Astrocyte (in vitro differentiated cells and primary cell): ENCODE measurements at places on chromosomes 4 and X.
A peak's percentile ranks its signal among the peaks of the same experiment; 100 is the strongest.

DNA sequence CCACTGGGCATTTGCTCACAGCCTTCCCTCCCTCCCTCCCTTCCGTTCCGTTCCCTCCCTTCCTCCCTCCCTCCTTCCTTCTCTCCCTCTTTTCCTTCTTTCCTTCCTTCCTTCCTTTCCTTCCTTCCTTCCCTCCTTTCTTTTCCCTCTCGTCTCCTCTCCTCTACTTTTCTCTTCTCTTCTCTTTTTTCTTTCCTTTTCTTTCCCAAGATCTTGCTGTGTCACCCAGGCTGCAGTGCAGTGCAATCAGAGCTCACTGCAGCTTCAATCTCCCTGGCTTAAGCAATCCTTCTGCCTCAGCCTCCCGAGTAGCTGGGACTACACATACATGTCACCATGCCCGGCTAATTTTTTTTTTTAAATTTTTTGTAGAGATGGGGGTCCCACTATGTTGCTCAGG lies 26.7 kb upstream of the ING2 start:
- DNase-seq, result no peak

- DNase-seq, result peak; percentile 77
These were observed 146.8 kb upstream of the IL1RAPL2 start for GRCh38 chrX:104419211-104419610.

DNA sequence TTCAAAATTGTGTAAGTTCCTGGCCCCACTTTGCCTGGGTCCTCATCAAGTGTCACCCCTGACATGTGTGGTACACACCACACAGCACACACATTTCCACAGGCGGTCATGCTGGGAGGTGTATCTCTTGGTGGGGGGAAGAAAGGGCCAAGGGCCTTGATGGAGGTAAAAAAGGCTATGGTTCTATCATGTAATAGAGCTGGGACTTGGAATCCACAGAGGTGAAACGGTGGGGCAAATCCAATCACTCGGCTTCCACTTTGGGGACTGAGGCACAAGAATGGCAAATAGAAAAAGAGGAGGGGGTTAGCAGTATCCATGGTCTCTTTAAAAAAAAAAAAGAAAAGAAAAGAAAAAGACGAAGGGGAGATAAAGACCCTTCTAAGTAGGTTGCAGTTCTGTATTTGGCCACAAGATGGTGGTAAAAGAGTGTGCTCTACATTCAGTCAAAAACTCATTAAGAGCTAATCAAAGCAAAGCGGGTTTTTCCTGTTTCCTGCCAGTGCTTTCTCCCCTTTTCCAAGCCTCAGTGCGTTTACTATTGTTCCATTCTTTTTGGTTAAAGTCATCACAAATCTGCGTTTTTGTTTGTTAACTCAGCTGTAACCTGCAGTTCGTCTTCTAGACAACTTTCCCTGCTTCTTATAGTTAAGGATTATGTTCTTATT lies 37.0 kb upstream of the ATP6AP2 start:
- DNase-seq, result peak; percentile 39

GRCh38 chr4:69092980-69093568 lies 3.2 kb upstream of the UGT2B7 start:
- no peak for DNase-seq

- no peak for DNase-seq
These were observed 170.4 kb downstream of the SMIM20 start for GRCh38 chr4:26084414-26084813.

GRCh38 chrX:15465896-15466651 lies 27.1 kb downstream of the PIR start:
- DNase-seq, result no peak

DNA sequence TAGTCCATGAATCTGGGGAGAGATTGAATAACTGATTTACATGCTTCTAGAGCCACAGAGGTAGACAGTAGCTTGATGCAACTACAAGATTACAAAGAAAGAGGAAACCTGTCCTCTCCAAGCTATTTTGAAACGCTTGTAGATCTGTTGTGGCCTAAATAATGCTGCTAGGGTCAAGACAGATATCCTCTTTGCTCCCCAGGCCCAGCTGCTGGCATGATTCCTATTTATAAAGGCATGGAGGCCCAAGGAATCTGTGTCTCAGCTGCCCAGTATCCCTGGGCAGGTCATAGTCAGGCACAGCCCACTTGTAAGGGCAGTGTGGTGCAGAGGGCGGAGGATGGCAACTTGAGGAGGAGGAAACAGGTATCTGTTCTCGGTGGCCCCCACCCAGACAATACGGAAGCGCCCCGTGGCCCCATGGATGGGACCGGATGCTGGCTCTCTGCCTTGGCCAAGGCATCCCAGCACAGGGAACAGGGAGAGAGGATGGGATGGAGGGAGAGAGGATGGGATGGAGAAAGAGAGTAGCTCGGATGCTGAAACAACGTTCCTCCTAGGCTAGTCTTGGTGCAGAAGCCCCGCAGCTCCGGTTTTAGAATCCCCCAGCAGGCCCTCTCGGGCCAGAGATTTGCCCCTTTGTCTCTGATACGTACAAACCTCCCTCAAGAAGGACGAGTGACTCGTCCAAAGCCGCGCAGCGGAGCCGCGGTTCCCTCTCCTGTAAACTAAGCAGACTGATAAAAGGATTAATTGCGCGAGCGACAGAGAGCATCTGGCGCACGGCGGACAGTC lies 767 bp upstream of the SMIM20 start:
- DNase-seq, result no peak

GRCh38 chrX:14386981-14387380 lies 142.4 kb upstream of the GLRA2 start:
- DNase-seq, result no peak

DNA sequence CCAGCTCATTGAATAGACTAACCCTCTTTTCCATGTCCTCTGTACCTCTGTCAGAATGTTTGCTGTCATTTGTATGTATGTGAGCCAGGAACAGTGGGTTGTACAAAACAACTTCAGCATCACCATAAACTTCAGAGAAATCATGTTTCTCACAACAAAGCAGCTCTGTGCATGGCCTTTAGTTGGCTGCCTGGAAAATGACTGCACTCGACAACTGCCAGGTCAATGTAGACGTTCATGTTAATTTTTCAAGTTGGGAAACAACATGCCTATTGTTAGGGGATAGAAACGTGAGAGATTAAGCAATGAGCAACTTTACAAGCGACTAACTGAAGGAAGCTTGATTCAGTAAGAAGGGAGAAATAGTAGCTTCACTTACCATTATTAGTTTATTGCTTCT lies 17.9 kb upstream of the CXCL11 start:
- DNase-seq, result no peak

GRCh38 chr4:47210828-47211227 lies 179.5 kb downstream of the GABRB1 start:
- no peak for DNase-seq

- DNase-seq, result no peak
These were observed 1677.3 kb upstream of the TENM3 start for GRCh38 chr4:180565856-180566431.

DNA sequence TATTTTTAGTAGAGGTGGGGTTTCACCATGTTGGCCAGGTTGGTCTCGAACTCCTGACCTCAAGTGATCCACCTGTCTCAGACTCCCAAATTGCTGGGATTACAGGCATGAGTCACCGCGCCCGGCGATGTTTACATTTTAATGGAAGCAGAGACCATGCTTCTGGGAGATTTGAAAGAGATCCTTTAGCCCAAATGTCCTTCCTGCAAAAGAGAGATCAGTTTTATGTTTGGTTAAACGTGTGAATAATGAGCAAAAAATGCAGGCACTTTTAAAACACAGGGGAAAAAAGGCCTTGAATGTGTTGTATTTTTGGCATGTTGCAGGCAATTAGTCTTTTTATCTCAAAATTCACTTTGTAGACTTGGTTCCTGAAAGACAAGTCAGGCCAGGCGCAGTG lies 95.8 kb upstream of the ELOVL6 start:
- DNase-seq, result peak; percentile 77

GRCh38 chr4:104942990-104943743 lies 203.5 kb upstream of the TET2 start:
- peak; percentile 46 for DNase-seq

DNA sequence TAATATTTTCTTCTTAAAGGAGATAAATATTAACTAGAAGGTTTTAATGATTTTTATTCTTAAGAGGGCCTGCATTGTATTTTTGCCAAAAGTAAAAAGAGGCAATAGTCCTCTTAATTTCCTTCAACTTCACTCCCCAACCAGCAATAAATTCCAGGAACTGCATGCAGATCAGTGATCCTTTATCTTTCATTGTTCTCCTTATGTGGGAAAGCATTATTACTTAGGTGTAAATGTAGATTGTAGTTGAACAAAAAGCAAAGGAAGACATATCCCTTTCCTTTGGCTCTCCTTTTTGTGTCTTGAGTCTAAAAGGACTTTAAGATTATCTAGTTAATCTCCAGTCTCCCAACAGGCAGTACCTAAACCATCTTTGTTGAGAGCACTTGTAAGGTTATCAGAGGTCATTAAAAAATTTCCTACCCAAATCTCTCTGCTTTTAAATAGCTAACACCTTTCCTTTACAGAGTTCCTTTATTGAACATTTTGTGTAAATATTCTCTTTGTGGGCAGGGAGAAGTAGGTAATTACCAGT lies 55.3 kb downstream of the RAPGEF2 start:
- DNase-seq, result no peak

DNA sequence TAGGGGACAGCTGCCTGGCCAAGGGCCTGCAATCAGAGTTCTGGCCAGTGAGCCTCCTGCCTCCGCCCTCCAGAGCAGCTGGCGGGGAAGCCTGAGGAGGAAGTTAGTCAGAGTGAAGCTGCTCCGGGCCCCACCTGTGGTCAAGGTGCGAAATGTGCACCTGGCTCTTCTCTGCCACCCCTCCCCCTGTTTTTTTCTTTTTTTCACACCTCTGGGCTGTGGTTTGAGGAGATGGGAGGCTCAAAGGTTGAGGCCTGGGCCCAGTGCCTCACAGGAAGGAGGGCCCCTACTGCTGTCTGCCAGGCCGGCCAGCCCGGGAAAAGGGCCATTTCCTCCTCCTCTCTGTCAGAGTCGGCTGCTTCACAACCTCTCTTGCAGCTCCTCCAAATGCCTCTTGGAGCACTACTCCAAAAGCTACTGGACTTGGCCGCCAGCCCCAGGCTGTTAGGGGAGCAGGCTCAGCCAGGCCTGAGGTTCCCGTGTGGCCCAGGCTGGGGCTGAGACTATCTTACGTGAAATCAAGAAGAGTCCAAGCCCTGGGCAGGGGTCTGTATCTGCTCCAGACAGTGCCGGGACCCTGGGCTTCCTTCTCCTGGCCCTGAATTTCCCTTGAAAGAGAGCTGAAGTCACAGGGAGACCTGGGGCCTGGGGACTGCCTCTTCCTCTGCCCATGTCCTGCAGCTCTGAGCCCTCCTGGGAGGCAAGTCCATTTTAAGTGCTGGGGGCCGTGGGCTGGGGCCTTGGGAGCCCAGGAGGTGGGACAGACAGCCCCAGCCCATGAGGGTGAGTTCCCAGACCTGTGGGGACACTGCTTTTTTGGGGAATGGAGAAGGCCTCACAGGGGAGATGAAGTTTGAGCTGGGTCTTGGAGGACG lies 4.5 kb upstream of the CXCR3 start:
- peak; percentile 58 for DNase-seq

DNA sequence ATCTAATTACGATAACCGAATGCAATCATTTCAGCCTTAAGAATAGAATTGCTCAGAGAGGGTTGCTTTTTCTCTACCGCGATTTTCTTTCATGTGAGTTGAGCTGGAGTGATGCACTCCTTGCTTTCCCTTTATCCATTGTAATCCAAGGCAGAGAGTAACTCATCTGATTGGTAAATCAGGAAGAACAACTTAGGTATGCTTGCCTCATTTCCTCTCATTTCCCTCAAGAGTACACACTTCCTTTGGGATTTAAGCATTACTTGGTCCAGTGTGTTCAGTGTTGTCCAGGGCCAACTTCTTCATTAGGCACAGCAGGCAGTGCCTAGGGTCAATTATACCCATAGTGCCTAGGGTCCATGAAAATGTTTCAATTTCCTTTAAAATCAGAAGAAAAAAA lies 15.7 kb upstream of the N4BP2 start:
- DNase-seq, result no peak

GRCh38 chrX:55907968-55908607 lies 190.5 kb downstream of the RRAGB start:
- no peak for DNase-seq

DNA sequence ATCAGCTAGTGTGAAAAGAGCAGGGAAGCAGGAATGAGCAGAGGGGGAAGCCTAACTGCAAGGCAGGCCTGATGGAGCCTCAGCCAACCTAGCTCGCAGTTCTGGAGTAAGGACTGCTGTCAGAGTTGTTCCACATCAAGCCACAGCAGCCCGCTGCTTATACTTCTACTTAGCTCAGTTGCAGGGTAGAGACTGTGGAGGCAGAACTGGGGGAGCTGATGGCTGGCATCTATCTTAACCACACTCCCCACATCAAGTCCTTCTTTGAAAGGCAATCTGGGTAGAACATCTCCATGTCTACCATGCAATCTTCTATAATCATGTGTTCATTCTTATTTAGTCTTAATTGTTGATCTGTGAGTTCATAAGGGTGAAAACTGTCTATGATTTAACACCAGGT lies 46.1 kb downstream of the DDX60 start:
- DNase-seq, result no peak

DNA sequence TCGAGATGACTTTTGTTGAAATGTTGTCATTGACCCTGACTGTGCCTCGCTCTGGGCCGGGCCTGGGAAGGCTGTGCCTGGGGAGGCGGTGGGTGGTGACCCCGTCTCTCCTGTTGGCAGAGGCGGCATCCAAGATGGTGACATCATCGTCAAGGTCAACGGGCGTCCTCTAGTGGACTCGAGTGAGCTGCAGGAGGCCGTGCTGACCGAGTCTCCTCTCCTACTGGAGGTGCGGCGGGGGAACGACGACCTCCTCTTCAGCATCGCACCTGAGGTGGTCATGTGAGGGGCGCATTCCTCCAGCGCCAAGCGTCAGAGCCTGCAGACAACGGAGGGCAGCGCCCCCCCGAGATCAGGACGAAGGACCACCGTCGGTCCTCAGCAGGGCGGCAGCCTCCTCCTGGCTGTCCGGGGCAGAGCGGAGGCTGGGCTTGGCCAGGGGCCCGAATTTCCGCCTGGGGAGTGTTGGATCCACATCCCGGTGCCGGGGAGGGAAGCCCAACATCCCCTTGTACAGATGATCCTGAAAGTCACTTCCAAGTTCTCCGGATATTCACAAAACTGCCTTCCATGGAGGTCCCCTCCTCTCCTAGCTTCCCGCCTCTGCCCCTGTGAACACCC lies 36.4 kb downstream of the HTRA3 start:
- no peak for DNase-seq

- DNase-seq, result no peak
These were observed 1596.9 kb downstream of the RPA4 start for GRCh38 chrX:98480606-98481005.

- no peak for DNase-seq
These were observed 598.2 kb upstream of the NDST4 start for GRCh38 chr4:115711575-115711974.

- no peak for DNase-seq
These were observed 15.8 kb upstream of the SRD5A3 start for GRCh38 chr4:55330241-55330640.

DNA sequence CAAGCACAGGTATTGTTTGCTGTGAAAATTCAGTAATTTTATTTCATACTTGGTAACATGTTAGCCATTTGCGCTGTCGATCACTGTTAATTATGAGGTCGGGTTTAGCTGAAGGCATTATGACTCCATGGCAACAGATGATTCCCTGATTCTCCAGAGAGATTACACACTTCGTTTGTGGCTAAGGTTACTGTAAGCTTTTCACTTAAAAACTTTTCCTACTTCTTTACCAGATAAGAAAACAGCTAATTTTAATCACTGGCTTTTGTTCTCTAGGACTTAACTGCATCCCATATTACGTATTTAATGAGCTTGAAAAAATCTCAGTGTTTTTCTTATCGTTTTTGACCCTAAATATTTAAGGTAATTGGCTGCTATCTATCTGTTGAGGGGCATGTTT lies 2.1 kb downstream of the GSTCD start:
- DNase-seq, result no peak
